ENCODE measurements at places on chromosomes 16 and 17.
A peak's percentile ranks its signal among the peaks of the same experiment; 100 is the strongest.

DNA sequence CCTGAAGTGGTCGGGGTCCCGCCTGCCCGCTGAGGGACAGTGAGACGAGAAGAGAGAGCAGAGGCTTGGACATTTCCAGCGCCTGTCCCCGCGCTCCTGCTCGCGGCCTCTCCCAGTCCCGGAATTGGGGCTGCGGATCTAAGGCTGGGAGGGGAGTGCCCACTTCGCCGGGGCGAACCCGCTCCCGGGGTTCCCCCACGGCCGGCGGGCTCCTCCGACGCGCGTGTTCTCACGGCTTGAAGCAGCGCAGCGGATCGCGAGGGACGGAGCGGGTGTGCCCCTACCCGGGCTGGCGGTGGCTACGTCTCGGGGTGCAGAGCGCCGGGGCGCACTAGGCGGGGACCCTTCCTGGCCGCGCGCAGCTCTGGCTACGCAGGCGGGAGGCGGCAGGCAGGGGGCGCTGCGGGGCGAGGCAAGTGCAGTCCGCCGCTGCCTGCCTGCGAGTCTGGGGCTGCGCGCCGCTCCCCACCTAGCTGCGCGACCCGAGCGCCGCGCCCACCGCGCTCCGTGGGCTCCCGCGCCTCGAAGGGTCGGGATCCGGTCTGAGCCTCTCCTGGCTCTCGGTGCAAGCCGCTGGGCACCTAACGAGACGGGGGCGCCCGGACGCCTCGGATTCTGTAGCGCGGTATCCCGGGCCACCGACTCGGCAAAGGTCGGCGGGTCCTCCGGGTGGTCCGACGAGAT lies 1.2 kb downstream of the NGFR start:
- DNase-seq: peak; percentile 54

DNA sequence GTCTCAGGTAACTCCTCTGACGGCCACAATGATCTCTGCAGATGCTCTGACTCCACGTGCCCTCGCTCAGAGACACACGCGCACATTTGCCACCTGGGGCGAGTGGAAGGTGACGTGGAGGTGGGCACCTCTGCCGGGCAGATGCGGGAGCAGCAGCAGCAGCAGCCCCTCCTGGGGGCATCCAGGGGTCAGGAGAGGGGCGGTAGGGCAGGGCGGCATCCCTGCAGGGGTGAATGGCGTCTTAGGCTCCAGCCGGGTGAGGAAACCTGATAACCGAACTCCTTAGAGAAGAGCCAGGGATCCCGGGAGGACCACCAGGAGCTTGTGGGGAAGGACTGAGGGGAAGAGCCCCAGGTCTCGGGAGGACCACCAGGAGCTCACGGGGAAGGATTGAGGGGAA lies 34.6 kb upstream of the CDH15 start:
- no peak for DNase-seq

GRCh38 chr17:2797637-2798036 lies 1.4 kb downstream of the RAP1GAP2 start:
- peak; percentile 46 for DNase-seq

GRCh38 chr16:84575914-84576313 lies 42.0 kb downstream of the COTL1 start:
- no peak for DNase-seq

GRCh38 chr17:80761110-80761871 lies 216.7 kb downstream of the RPTOR start:
- DNase-seq: no peak

- no peak for DNase-seq
Measured at GRCh38 chr17:56887552-56888467, 26.0 kb downstream of the TRIM25 start.

- DNase-seq: no peak
Measured at GRCh38 chr17:44591206-44591605, 33.9 kb downstream of the FZD2 start.

DNA sequence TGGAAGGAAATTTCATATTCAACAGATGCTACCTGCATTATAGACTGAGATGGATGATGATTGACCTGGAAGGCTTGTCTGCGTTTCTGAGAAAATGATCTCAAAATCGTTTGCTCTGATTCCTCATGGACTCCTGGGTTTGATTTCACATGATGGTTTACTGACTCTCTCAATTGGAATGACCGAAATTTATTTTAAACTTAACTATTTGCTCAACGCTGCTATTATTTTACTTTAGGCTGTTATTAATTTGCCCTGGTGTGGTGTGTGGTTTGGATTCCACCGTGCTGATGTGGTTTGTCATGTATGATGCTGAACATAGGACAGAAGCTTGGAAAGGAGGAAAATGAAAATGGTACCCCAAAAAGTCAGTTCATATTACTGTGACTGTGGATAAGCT lies 37.3 kb upstream of the ELAC2 start:
- no peak for DNase-seq

GRCh38 chr17:333626-334396 lies 18.8 kb downstream of the RPH3AL start:
- DNase-seq: no peak

DNA sequence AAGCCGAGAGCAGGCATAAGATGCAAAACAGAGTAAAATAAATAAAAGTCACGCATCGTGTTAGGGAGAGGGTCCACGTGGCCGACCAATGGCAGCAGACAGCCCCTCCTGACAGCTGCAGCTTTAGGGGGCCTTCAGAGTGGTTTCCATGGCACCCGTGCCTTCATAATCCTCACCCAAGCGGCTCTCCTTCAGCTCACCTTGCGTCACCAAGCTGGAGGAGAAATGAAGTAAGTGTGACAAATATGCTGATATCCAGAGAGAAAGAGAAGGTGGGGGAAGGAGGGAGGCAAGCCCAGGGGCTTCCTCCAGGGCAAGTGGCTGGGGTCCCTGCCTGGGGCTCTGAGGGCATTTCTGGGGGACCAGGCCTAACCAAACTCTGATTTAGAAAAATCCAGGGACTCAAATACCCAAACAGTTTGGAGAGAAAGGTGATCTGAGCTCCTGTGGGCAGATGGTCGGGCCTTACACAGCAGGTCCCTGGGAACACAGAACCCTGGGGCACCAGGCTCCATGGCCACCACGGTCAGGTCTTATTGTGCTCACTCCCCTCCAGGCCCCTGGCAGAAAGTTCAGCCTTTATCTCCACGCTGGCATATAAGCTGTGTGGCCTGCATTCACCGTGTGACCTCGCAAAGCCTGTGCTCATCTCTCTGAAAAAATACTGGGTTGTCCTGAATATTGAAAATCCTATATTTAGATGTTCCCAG lies 80.7 kb upstream of the TNRC6C start:
- no peak for DNase-seq

GRCh38 chr17:16942141-16943031 lies 29.5 kb downstream of the TNFRSF13B start:
- DNase-seq: no peak

GRCh38 chr17:62679866-62680377 lies 52.5 kb downstream of the MRC2 start:
- no peak for DNase-seq

GRCh38 chr17:41254861-41255260 lies 323 bp upstream of the KRTAP9-9 start:
- DNase-seq: no peak

DNA sequence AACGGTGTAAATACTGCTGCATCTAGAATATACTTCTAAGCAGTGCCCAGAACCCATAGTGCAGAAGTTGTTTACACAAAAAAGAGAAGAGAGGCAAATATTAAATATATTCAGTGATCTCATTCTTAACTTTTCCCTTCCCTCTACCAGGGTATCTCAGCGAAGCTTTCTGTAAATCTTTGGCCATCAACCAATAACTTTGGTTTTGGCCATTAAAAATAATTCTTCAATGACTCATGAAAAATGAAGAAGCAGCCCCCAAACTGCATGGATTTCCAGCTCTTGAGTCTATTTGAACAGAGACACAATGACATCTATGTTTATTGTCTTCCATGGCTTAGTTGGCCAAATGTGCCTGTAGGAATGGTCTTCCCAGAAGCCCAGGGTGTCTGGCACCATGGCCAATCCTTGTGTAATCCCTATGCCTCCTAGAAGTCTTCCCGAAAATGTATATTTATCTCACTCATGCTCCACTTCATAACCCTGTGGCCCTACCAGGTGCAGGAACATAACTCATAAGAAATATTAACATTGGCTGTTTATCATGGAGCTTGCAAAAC lies 646.6 kb downstream of the TOX3 start:
- no peak for DNase-seq
